ENCODE measurements at places on chromosomes 1 and 21.

- DNase-seq: no peak
These were observed 109.3 kb downstream of the PRKAB2 start for GRCh38 chr1:147062956-147063355.

DNA sequence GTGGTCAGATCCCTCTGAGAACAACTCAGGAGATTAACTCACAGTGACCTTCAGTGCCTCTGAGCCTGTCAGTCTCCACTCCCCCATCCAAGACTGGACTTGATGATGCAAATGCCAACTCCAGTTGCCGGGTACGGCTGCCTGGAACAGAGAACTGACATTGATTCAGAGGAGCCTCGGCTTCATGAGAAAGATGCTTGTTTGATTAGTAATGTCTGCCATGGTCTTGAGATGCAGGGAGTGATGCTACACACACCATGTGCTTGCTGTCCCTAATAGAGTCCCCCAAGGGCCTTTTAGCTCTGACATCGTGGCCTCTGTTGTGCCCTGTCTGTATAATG lies 51.8 kb upstream of the LRP8 start:
- no peak for DNase-seq

- DNase-seq: no peak
These were observed 8.0 kb upstream of the BARHL2 start for GRCh38 chr1:90724926-90725656.

DNA sequence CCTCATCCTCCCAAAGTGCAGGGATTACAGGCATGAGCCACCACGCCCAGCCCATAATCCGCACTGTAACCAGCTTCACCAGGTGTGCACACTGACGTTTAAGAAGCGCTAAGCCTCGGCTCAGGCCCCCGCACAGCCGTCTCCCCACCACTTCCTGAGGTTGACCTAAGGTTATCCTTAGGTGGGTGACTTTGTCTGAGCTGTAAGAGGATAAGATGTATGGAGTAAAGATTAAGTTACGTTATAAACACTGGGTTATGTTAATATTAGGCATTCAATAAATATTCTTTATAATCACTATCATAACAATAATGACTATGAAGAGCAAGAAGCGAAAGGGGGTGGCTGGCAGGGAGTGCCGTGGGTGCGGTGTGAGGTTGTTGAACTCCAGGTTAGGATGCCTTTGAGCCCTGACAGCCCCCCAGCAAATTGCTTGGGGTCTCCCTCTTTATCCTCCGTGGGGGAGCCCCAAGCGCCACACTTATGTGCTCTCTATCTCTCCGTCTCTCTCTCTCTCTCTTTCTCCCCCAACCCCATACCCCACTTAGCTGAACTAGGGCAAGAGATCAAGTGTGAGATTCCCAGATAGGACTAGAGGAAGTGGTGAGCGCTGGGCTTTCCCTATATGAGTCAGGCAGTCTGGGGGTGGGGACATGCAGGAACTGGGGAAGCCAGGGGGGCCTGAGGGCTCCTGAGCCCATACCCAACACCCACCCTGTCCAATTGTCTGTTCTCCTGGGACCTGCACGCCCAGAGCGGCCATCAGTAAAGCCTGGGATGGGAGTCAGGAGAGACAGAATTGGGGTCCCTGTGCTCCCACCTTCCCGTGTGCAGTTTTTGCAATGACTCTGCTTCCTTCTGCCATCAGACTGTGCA lies 7.6 kb downstream of the EFHD2 start:
- no peak for DNase-seq

GRCh38 chr1:212754680-212755079 lies 36.9 kb downstream of the NSL1 start:
- peak; percentile 12 for DNase-seq

DNA sequence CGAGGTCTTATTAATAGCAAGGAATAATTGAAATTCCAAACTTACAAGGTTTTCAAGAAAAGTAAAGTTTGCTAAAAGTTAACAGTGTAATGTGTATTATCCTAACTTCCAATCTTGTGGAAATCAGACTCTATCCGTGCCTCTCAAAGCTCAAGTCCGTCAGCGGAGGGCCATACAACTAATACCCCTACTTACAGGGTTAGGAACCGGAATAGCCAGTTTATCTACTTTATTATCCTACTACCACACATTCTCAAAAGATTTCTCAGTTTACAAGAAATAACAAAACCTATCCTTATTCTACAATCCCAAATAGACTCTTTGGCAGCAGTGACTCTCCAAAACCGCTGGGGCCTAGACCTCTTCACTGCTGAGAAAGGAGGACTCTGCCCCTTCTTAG lies 457.8 kb downstream of the PTPRC start:
- no peak for DNase-seq

- peak; percentile 75 for DNase-seq
These were observed at the start of gene SGIP1 for GRCh38 chr1:66533804-66534740. SGIP1 (plus strand) TSS chr1:66534153; CDS start chr1:66534359, 206 bp downstream.

- DNase-seq: no peak
These were observed 216.6 kb downstream of the ATG4C start for GRCh38 chr1:63000508-63000907.

GRCh38 chr1:46072975-46073374 lies 59.5 kb downstream of the PIK3R3 start:
- DNase-seq: no peak

- DNase-seq: no peak
These were observed 33.8 kb upstream of the IRF2BP2 start for GRCh38 chr1:234643850-234644134.

DNA sequence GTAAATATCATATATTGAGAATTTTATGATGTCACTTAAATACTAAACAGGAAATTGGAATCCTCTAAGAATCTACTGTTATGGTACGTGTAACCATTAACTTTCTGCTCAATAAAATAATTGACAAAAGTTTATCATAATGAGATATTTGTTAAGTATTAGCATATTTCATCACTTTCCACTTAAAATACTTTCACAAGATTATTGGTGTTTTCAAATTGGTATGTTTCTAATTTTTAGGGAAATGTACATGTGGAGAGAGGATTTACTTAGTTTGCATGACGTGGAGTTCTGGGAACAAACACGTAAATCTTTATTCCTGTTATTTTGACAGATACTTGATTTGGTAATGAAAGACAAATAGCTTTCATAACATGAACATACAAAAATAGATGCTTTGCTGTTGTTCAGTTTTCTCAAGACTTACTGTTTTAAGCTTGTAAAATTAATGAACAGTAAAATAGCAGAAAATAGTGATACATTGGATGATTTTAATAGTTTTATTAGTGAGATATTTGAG lies 1.6 kb downstream of the SRSF11 start:
- no peak for DNase-seq

- DNase-seq: no peak
These were observed 73.3 kb downstream of the ACBD6 start for GRCh38 chr1:180428782-180429695.

DNA sequence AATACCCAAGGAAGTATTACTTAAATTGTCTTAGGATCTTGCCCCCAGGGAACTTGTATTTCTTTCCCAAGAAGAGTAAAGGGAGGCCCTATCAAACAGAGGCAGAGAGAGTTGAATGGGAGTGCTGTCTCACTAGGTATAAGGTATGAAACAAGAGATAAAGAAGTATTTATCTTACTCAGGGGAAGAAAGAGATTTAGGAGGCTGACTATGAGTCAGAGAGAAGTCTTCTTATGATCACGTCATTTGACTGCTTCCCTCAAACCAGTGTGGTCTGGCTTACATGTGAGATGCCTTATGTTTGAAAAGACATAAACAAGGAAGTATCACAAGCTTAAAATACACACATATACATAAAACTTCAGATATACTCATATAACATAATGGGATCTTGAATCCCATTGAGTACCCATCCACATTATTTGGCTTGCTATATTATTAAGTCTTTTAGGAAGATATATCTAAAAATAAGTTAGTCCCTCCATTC lies 29.6 kb downstream of the DUSP10 start:
- no peak for DNase-seq

GRCh38 chr1:222009105-222009730 lies 267.3 kb upstream of the DUSP10 start:
- DNase-seq: no peak

DNA sequence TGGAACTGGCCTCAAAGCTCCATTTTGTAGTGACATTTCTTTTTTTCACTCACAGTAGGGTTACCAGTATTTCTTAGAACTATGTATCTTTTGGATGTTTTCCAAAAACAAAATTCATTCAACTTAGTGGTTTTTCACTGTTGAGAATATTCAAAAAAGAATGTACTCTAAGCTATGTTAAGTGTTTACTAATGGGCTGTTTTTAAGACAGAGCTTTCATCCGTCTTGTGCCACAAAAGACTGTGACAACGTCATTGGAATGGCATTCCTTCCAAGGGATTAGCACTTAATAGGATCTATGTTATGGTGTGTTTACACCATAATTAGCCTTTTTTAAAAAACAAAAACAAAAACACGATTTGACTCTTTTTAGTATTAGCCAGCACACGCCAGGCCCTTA lies 66.8 kb downstream of the TTC3 start:
- no peak for DNase-seq

Measured in nucleus accumbens (tissue), 56 donors.